Adrenal gland (tissue), 19 donors: ENCODE measurements at places on chromosomes 6 and 20. TPM values are rescaled to one million over a fixed set of nuclear protein-coding genes. Genes with fewer than 3 reads are reported as not detected.

The GHRH gene
- not detected for total RNA-seq

- no peak overlapping the region for H3K27ac ChIP-seq
- no peaks in the 10 kb centered on the region for H3K4me1 ChIP-seq
- no peak overlapping the region for H3K4me3 ChIP-seq
- no peaks in the 10 kb centered on the region for H3K36me3 ChIP-seq
- no peaks in the 10 kb centered on the region for H3K27me3 ChIP-seq
- DNase-seq, result no peak
These were observed 278.6 kb downstream of the TBC1D32 start for GRCh38 chr6:121055572-121056163.

The CLVS2 gene
- not detected for total RNA-seq

DNA sequence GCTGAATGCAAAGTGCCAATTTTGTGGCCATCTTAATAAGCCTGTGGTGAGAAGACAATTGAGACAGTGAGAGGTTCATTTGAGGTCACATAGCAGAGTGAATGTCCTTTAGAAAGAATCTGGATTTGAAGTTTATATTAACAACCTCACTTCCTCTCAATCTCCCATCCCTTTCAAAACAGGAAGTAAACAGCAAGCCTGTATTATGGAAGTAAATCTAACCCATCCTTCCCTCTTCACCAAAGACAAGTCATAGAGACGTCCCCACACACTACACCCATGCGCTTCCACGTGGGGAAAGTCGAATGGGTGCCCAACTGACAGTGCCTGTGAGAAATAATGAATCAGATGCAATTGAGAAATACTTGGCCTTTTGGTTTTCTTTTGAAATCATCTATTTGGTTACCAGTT, 28.8 kb upstream of the CCND3 start:
- H3K27me3 ChIP-seq, result no peaks in the 10 kb centered on the region
- no peak overlapping the region for H3K4me3 ChIP-seq
- H3K4me1 ChIP-seq, result peaks cover 29% of the 10 kb centered on the region
- DNase-seq, result peak; percentile 65

The ZBTB12 gene
- 1.7 TPM for total RNA-seq
